ENCODE measurements at places on chromosomes 1 and 21. TPM values are rescaled to one million over a fixed set of nuclear protein-coding genes. Genes with fewer than 3 reads are reported as not detected.

- H3K36me3 ChIP-seq: no peaks in the 10 kb centered on the region
- no peaks in the 10 kb centered on the region for H3K27me3 ChIP-seq
- H3K4me1 ChIP-seq: peaks cover 11% of the 10 kb centered on the region
- peak; percentile 86 for DNase-seq
- H3K4me3 ChIP-seq: no peak overlapping the region
These were observed 16.7 kb downstream of the PALMD start for GRCh38 chr1:99662539-99663080.

DNA sequence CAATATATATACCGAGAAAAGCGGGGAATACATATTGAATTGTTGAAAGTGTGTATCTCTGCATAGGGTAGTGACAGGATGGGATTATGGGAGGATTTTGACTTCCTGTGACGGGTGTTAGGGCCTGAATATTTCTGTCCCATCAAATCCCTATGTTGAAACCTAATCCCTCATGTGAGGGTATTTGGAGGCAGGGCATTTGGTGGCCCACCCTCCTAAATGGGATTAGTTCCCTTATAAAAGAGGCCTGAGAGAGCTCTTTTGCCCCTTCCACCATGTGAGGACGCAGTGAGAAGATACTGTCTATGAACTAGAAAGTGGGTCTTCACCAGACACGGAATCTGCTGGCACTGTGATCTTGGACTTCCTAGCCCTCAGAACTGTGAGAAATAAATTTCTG lies 137.3 kb downstream of the ZSCAN20 start:
- no peak for DNase-seq
- H3K27ac ChIP-seq: no peak overlapping the region
- H3K4me1 ChIP-seq: no peaks in the 10 kb centered on the region
- H3K4me3 ChIP-seq: no peak overlapping the region
- no peaks in the 10 kb centered on the region for H3K27me3 ChIP-seq

Gene ZSWIM5
- total RNA-seq: 11.6 TPM

DNA sequence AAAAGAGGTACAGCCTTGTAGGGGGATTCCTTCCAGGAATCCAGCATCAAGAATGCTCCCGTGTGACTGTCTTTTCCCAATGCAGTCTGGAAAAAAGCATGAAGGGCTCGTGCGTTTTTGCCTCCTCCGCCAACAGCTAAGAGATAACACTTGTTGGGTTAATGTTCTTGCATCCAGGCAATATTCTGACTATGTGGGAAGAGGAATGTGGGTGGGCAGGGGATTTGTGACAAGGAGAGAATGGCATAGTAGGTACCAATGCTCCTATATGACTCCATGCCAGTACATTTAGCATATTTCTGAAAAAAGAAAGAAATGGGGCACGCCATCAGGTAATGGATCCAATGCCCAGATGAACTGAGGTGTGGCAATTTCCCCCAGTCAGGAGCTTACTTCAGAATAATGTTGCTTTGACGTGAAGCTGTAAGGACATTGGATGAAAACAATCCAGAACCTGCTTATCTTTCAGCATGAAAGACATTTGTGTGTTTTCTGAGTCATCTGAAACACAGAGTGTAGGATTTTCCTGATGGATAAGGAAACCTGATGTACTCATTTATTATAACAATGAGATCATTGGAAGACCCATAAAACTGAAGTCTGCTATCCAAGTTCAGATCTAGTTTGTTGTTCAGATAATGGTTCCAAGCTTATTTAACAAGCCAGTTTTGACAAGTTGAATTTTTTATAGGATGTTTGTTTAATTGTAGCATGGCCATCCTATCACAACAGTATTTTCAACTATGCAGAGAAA lies 105.5 kb downstream of the LYPLAL1 start:
- H3K4me1 ChIP-seq: no peaks in the 10 kb centered on the region
- H3K4me3 ChIP-seq: no peak overlapping the region

DNA sequence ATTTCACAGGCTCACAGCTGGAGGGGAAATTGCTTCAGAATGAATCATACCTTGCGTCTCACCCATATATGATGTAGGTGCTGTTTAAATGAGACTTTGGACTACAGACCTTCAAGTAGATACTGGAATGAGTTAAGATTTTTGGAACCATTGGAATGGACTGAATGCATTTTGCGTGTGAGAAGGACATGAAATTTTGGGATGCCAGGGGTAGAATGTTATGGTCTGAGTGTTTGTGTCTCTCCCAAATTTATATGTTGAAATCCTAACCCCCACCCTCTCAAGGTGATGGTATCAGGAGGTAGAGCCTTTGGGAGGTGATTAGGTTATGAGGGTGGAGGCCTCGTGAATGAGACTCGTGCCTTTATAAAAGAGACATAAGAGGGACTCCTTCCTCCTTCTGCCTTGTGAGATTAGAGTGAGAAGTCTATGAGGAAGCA lies 41.4 kb downstream of the KCNK1 start:
- no peak for DNase-seq
- no peaks in the 10 kb centered on the region for H3K36me3 ChIP-seq
- H3K27me3 ChIP-seq: no peaks in the 10 kb centered on the region
- H3K27ac ChIP-seq: no peak overlapping the region

DNA sequence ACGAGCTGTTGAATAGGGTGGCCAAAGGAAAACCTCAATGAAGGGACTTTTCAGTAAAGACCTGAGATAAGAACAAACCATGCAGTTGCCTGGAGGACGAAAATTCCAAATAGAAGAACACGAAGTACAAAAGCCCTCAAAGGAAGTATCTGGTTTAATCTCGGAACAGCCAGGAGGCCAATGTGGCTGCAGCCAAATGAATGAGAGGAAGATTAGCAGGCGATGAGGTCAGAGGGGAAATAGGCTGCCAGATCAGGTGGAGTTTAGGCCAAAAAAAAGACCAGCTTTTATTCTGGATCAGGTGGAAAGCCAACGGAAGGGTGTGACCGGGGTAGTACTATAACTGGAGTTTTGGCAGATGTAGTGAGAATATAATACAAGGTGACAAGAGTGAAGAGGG lies 43.7 kb downstream of the SRSF11 start:
- H3K4me3 ChIP-seq: no peak overlapping the region
- no peak overlapping the region for H3K27ac ChIP-seq
- no peaks in the 10 kb centered on the region for H3K4me1 ChIP-seq
- DNase-seq: no peak

Gene RAB7B
- total RNA-seq: 5.2 TPM

DNA sequence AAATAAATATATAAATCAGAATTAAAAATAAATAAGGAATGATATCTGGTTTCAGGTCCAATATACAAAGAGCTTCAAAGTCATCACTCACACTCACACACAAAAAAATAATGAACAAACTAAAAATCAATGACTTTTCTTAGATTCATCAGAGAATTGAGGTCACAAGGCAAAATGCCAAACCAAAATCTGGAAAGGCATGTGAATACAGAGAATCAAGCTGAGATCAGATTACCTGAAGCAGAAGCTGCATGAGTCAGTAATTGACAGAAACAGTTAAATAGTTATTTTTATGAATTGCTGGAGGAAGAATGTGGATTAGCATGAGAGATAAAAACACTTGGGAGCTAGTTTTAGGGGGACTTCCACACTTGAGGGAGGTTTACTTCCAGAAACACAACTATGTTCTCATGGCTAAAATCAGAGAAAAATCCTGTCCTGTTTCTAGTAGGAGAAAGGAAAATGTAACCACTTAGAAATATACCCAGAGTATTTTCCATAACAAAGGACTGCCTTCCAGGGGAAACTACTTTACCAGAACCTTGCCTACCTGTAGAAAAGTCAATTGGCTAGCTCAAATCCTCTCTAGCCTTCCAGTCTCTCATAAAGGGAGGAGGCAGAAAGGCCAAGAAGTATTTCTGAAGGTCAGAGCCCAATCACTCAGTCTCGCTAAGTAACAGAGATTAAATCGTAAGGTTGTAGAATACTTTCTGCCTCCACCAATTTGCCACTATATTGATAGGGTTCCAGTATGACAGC lies 536.6 kb upstream of the NR5A2 start:
- H3K36me3 ChIP-seq: no peaks in the 10 kb centered on the region
- DNase-seq: no peak
- H3K27ac ChIP-seq: no peak overlapping the region

DNA sequence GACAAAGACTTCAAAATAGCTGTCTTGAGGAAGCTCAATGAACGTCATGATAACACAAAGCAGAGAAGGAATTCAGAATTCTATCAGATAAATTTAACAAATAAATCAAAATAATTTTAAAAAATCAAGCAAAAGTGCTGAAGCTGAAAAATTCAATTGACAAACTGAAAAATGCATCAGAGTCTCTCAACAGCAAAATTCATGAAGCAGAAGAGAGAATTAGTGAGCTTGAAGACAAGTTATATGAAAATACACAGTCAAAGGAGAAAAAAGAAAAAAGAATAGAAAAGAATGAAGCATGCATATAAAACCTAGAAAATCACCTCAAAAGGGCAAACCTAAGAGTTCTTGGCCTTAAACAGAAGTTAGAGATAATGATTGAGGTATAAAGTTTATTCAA lies 21.0 kb upstream of the UHMK1 start:
- H3K27me3 ChIP-seq: no peaks in the 10 kb centered on the region
- no peaks in the 10 kb centered on the region for H3K4me1 ChIP-seq
- no peak for DNase-seq
- H3K27ac ChIP-seq: no peak overlapping the region

Gene PCAT6
- 1.1 TPM for total RNA-seq

DNA sequence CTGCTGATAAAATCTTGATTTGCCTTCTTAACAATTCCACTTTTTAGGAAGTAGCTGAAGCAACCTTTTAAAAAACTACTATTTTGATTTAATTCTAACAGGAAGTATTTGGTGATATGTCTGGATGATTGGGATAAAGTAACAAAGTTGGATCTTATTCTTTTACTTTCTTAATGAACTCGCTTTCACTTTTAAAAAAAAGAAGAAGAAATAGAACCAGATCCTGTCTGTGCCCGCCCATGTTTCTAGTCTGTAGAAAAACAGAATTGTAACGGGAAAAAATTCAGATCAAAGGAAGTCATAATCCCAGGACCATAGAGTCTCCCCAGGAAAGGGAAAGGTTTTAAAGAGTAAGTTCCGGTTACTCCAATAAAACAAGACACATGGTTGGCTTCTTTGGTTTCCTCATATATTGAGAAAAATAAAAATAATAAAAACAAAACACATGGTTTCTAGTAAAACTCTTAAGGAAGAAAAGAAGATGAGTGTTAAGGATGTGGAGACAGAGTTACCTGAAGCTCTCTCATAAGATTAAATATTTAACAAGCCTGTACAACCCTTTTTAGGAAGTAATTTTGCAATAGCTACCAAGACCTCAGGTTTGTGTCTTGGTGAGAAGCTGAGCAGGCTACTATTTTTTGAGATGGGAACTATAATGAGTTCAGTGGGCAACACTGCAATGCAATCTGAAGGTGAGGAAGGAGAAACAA lies 4.9 kb downstream of the CD48 start:
- no peaks in the 10 kb centered on the region for H3K4me1 ChIP-seq
- no peaks in the 10 kb centered on the region for H3K27me3 ChIP-seq
- H3K27ac ChIP-seq: no peak overlapping the region
- H3K36me3 ChIP-seq: no peaks in the 10 kb centered on the region
- no peak overlapping the region for H3K4me3 ChIP-seq

DNA sequence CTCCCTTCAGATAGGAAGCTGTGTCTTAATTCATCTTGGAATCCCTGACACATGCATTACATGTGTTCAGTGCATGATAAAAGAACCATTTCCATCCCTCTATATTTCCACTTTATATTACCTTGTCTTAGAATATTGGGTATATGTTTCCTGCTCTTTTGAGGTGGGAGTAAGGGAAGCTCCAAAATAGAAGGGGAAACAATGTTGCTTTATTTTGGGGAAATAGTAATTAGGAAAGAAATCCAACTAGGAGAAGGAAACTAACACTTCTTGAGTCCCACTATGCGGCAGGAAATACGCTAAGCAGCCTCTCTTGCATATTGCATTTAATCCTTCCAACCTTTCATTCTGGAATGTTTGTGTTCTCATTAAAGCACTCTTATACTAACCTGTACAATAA lies 89.4 kb upstream of the VAV3 start:
- H3K36me3 ChIP-seq: no peaks in the 10 kb centered on the region
- no peak for DNase-seq
- H3K27ac ChIP-seq: no peak overlapping the region
- H3K4me3 ChIP-seq: no peak overlapping the region

DNA sequence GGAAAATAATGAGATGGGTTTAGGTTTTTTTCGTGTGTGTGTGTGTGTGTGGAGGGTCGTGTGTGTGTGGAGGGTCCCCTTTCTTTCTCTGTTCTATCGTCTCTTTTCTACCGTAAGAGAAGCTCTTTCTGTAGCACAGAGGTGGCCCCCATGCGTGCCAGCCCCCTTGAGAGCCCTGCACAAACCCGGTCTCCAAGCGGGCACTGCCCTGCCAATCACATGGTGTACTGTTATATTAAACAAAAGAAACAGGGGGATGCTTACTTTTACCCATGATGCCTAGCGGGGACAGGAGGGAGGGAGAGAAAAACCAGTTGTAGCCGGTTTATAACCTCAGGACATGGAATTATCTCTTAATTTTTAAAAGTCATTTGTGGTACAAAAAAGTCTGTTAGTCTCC lies 41.0 kb downstream of the GATAD2B start:
- H3K4me1 ChIP-seq: peaks cover 8% of the 10 kb centered on the region
- no peak for DNase-seq
- no peaks in the 10 kb centered on the region for H3K36me3 ChIP-seq
- H3K27ac ChIP-seq: no peak overlapping the region
- no peaks in the 10 kb centered on the region for H3K27me3 ChIP-seq
- peak overlapping the region; percentile 8 for H3K4me3 ChIP-seq

DNA sequence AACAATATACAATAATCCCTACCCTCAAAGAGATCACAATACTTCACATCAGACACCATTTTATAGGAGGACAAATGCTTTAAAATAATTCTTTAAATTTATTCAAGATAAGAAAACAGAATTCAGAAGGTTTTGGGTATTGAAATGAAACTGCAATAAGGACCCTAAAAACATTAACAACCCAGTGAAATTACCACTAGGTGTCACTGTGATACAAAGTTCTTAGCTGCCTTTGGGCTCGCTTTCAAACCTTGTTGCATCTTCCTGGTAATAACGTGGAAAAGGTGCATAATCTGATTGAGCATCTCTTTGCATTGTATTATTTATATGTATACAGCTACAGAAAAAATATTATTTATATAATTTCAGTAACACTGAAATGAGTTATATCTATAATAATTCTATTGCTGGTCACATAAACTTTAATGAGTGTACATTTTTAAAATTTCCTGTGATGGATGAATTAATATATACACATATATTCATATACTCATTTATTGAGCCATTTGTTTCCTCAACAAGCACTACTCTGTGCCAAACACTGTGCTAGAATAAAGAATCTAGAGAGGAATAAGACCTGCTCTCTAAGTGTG lies 185.2 kb downstream of the FAF1 start:
- H3K36me3 ChIP-seq: no peaks in the 10 kb centered on the region
- H3K27me3 ChIP-seq: no peaks in the 10 kb centered on the region
- DNase-seq: no peak
- H3K27ac ChIP-seq: no peak overlapping the region
- peaks cover 2% of the 10 kb centered on the region for H3K4me1 ChIP-seq

Gene DMRTA2
- not detected for total RNA-seq

Gene RIMS3
- total RNA-seq: 12.6 TPM

All from ovary (tissue), 10 donors.